ENCODE measurements at places on chromosomes 4 and X. TPM values are rescaled to one million over a fixed set of nuclear protein-coding genes. Genes with fewer than 3 reads are reported as not detected.

DNA sequence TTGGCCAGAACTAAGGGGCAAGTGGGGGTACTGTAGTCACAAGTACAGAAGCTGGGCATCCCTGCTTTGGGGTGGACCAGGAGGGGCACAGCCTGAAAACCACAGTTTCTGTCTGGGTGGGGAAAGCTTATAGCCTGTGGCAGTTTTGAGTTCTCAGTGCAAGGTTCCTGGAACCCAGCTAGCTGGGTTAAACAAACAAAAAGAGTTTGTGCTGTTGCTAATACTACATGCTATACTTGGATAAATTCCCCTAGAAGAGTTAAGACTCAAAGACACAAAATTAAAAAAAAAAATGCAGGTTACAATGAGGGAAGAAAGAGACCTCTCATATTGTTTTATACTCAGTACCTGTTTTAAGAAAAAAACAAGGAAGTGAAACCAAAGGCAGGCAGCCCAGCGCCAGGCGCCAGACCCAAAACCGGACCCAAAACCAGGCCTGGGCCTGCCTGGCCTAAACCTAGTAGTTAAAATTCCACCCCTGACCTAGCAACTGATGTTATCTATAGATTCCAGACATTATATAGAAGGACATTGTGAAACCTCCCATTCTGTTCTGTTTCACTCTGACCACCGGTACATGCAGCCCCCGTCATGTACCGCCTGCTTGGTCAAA is 50.8 kb downstream of the SLC2A9 start:
- DNase-seq = no peak

DNA sequence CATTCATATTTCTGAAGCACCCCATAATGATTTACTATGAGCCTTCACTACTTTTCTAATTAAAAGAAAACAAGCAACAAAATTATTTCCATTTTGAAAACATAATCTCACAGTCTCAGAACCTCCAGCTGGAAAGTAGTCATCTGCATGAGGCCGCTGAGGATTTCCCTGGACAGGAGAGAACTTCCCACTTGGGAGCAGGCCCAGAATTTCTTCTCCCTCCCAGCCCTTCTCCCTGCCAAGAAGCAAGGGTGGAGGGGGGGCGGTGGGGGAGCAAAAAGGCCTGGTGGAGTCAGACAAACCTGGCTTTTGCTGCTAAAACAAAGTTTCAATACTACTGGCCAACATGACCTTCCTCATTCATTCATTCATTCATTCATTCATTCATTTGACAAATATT is 167.3 kb downstream of the PJA1 start:
- DNase-seq = no peak

DNA sequence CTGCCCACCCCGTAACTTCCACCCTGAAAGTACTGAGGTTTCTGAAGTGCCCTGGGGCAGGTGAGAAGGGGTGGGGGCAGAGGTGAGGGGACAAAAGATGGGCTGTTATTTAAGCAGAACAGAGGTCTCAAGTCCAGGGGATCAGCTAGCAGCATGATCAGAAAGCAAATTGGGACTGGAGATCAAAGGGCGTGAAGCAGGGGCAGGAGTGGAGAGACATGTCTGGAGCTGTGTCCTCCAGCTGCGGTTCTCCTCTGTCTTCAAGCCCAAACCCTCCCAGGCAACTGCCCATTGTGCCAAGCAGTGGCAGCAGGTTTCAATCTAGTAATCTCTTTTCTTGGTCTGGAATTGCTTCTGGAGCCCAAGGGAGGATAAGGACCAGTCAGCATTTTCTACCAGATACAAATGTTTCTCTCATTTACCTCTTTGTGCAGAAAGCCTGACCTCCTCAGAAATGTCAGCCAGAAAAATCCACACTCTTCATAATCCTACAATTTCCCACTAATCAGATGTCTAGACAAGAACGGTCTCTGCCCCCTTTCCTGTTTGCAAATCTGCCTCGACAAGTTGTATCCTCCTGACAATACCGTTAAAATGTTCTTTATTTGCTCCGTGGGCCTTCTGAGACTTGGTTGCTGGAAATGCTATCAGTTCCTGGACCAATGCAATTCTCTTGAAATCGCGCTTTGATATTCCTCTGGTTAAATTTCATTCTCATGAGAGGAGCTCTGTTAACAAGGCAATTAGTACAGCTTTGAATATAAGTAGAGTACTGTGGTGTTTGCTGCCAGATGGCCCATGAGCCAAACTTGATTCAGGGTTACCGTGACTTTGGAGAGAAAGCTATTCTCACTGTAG is 23.2 kb upstream of the RASL11B start:
- DNase-seq = no peak

DNA sequence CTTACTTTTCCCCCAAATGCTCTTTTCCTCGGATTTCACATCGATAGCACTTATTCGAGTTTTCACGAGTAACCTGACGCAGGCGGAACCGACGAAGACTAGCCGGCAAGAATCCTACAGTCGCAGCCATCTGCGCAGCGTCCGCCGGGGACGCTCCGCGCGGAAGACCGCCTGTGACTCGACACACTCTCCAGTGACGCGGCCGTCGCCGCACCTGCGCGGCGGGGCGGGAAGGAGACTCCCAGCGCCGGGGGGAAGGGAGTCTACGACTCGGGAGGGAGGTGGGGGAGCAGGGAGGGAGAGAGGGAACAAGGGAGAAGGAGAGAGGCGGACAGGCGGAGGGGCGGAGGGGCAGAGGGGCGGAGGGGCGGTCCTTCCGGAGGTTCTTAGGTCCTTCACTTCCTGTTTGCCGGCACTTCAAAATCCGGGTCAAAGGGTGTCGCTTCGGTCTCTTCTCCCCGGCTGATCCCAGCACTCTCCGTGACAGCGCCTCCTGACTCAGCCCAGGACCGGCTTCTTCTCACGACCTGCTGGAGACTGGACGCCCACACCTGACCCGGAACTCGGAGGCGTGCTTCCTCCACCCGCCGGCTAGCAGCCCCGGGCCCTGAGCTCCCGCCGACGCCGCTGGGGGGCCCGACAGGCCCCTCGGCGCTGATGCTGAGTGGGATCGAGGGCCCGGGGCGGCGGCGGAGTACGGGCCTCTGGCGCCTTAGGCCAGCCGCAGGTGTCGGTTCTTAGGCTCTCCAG is at the start of gene USP38:
Gene USP38, plus strand, starts transcription at position 415 of the 750 bp plus-strand sequence. CDS start 534 bp downstream, outside the sequence.
- DNase-seq = peak; percentile 78

GRCh38 chr4:8052160-8052691 is 106.4 kb downstream of the ABLIM2 start:
- no peak for DNase-seq

DNA sequence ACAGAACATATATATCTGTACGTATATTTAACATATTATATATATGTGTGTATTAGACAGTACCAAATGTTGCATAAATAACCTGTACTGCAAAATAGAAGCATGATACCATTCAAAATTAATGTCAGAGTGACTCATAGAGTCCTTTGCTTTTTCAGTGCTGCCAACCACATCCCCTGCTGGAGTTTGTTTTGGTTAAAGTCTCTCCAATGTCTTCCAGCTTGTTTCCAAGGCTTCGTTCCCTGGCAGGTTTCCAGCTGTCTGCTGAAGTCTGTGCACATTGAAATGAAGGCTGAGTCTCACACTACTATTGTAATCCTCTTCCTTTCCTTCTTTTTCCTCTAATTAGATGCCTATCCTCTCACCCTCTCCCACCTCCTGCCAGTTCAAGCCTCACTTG is 14.9 kb downstream of the NRK start:
- no peak for DNase-seq

DNA sequence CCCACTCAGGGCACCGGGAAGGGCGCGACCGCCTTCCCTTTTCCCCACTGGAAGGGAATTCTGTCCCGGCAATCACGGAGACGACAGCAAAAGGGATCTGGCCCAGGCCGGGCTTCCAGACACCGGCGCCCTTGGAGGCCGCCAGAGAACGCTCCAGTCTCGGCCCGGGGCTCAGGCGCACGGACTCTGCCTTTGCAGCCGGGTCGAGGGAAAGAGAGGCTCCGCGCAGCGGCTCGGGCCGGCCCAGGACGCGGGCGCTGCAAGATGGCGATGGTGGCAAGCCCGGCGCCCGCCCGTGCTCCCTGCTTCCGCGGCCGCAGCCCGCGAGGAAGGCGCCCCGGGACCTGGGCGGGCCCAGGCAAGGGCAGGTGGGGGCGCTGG is 1.1 kb downstream of the CTBP1 start:
- DNase-seq = no peak

GRCh38 chr4:126820631-126821030 is 812.1 kb upstream of the INTU start:
- DNase-seq = no peak

GRCh38 chr4:113673450-113673849 is 88.1 kb downstream of the CAMK2D start:
- DNase-seq = peak; percentile 5

DNA sequence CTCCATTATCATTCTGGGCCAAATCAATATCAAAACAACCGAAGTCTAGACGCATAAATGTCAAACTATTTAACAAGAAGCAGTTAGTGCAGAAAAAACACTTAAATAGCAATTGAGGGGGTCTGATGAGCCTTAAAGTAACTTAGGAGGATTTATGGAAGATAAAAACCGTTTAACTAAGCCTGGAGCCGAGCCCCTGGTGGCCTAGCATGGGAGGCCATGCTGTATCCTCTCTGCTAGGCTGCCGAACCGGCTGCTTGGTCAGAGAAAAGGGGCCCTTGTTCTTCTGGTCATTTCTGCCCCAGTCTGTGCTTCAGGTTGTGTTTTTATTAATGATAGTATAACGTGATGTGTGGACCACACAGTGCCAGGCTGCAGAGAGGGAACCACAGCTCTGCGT is 72.4 kb downstream of the CPZ start:
- DNase-seq = no peak

DNA sequence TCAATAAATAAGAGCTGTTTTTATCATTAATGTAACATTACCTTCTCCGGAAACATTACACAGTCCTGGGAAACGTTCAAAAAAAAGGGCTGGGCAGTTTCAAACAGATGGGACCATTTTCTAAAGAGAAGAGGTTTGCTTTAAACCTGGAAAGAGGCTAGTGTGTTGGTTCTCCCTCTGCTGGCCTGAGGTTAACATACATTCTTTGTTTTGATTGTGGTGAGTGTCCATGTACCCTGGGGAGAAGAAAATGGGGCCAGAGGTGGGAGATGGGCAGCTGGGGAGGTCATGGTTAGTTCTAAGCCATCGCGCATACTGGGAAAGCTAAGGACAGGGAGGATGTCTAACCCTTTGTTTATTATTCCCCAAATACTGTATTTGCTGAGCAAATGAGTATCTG is 194.7 kb downstream of the CPEB2 start:
- DNase-seq = peak; percentile 19

DNA sequence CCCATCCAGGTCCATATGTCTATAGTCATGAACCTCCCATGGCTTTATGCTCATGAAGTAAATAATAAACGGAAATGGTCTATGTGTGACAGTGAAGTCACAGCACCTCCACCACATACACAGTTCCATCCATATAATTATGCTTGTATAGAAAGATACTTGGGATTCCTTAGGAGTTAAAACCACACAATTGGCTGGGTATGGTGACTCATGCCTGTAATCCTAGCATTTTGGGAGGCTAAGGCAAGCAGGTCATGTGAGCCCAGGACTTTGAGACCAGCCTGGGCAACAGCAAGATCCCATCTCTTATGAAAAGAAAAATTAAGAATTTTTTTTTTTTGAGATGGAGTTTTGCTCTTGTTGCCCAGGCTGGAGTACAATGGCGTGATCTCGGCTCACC is 55.6 kb upstream of the RBM47 start:
- no peak for DNase-seq

DNA sequence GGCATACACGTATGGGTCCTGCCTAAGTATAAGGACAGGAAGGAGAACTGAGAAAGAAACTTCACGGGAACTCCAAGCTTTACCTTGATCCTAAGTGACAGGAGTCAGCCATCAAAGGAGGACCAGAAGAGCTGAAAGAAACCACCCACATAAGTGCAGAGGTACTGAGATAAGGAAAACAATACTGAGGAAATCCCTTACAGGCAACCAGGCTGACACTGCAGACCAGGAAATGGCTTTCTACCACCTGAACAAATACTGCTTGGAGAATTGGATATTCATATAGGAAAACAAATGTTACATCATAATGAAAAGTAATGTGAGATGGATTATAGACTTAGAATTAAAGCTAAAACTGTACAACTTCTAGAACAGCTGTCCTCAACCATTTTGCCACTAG is 127.0 kb downstream of the IL15 start:
- DNase-seq = peak; percentile 95

DNA sequence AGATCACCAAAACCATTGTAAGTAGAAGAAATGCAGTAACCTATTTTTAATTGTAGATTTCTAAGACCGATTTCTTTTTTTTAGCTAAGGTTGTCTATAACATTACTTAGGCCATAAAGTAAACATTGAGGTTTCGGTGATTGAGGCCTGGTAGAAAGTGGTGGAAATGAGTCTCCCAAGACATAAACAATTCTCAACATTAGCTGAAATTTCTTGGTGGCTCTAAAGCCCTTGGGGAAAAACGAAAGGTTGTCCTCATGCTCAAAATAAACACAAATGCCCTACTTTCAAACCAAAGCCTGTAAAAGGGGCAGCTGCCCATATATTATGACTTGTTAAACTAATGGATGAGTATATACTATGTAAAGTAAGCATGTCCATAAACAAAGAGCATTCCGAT is 98.8 kb downstream of the SCFD2 start:
- no peak for DNase-seq

GRCh38 chrX:13911586-13911985 is 94.7 kb upstream of the GPM6B start:
- DNase-seq = no peak

DNA sequence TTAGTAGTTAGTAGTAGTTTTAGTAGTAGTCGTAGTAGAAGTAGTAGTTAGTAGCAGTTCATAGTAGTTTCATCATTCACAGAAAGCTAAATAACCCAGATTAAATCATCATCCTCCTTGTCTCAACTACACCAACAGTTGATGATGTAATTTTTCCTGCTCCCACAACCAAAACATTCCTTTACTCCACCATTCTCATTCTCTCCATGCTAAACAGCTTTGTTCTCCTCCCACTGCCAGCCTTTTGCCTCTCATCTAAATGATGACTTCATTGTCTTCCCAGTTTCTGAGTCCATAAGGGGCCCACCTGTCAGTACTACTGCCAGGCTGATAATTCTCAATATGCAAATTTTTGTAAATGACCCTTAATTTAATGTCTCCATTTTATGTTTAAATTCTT is 68.9 kb downstream of the ARHGAP24 start:
- DNase-seq = no peak

GRCh38 chr4:137694138-137694537 is 161.8 kb upstream of the PCDH18 start:
- DNase-seq = no peak

- no peak for DNase-seq
These were observed 231.5 kb upstream of the AGTR2 start for GRCh38 chrX:115939070-115939469.

GRCh38 chr4:99047710-99048109 is 40.9 kb downstream of the ADH5 start:
- no peak for DNase-seq

- DNase-seq = peak; percentile 75
These were observed 994 bp downstream of the GALNT7 start for GRCh38 chr4:173169428-173170181.

- DNase-seq = no peak
These were observed 6.2 kb upstream of the TMEM128 start for GRCh38 chr4:4254199-4254598.

GRCh38 chr4:107423677-107424405 is 296.2 kb downstream of the PAPSS1 start:
- no peak for DNase-seq

FAM184B gene
- not detected for total RNA-seq

STARD8 gene
- total RNA-seq = 44.5 TPM

SLBP gene
- total RNA-seq = 56.8 TPM

IGSF1 gene
- 0.25 TPM for total RNA-seq

NSG1 gene
- total RNA-seq = 0.13 TPM

SH2D1A gene
- not detected for total RNA-seq

TEX11 gene
- total RNA-seq = not detected

MGAT4D gene
- total RNA-seq = not detected

DCHS2 gene
- total RNA-seq = 5.3 TPM

ZCCHC12 gene
- total RNA-seq = under 0.01 TPM

ADRA2C gene
- under 0.01 TPM for total RNA-seq
